Kidney (tissue), 22 donors: ENCODE measurements at places on chromosomes 6 and 20. TPM values are rescaled to one million over a fixed set of nuclear protein-coding genes. Genes with fewer than 3 reads are reported as not detected.

GRCh38 chr6:9627916-9628315, 787.0 kb downstream of the TFAP2A start:
- no peaks in the 10 kb centered on the region for H3K36me3 ChIP-seq
- H3K27ac ChIP-seq, result no peak overlapping the region
- DNase-seq, result peak; percentile 39
- no peaks in the 10 kb centered on the region for H3K27me3 ChIP-seq
- H3K4me3 ChIP-seq, result no peak overlapping the region

DNA sequence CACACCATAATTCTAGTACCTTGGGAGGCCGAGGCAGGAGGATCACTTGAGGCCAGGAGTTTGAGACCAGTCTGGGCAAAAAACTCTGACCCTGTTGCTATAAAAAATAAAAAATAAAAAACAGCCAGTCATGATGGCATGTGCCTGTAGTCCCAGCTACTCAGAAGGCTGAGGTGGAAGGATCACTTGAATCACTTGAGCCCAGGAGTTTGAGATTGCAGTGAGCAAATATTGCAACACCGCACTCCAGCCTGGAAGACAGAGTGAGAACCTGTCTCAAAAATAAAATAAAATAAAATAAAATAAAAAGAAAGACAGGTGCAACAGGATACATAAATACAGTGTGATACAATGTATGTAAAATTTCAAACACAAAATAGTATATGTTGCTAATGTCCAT, 154.5 kb downstream of the OTOR start:
- H3K4me3 ChIP-seq, result no peak overlapping the region
- no peak overlapping the region for H3K27ac ChIP-seq
- no peaks in the 10 kb centered on the region for H3K36me3 ChIP-seq
- H3K27me3 ChIP-seq, result no peaks in the 10 kb centered on the region
- no peaks in the 10 kb centered on the region for H3K4me1 ChIP-seq

DNA sequence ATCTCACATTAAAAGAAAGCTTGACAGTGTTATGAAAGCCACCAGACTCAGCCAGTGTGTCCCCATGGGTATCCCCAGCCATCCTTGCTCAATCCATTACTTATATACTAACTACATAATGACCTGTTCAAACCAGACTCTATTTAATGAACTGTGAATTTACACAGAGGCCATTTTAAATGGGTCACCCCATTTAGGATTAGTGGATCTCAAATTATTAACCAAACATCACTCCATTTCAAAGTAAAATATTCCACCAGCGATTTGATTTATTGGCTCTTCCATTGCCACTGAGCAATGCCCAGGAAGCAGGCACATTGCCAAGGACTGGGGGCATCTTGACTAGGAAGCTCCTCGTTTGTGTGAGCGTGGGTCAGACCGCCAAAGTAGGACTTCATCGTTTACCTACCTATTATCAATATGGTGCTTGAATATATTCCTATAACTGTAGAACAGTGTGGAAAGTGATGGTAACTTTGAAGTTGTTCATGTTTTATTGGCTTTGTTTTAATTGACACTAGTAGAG, 15.5 kb upstream of the NPEPL1 start:
- no peak overlapping the region for H3K27ac ChIP-seq
- H3K4me3 ChIP-seq, result no peak overlapping the region
- H3K27me3 ChIP-seq, result no peaks in the 10 kb centered on the region
- peaks cover 37% of the 10 kb centered on the region for H3K36me3 ChIP-seq

DNA sequence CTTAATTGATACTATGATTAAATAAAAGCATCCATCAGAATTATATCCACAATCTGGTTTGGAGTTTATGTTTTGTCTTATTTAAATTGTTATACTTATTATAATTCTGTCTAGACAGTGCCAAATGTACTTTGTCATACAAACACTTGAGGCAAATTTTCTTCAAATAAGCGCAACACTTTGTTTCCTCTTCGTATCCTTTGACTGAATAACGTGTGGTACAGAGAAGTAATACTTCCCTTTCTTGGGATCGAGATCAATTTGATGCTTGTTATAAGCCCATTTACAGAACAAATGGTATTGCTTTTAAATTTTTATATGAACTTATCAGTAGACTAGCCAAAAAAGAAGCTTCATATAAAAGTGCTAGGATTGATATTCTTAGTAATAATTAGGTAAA, 111.0 kb downstream of the ATG5 start:
- no peak overlapping the region for H3K27ac ChIP-seq
- H3K27me3 ChIP-seq, result no peaks in the 10 kb centered on the region
- no peaks in the 10 kb centered on the region for H3K36me3 ChIP-seq
- H3K4me3 ChIP-seq, result no peak overlapping the region

DNA sequence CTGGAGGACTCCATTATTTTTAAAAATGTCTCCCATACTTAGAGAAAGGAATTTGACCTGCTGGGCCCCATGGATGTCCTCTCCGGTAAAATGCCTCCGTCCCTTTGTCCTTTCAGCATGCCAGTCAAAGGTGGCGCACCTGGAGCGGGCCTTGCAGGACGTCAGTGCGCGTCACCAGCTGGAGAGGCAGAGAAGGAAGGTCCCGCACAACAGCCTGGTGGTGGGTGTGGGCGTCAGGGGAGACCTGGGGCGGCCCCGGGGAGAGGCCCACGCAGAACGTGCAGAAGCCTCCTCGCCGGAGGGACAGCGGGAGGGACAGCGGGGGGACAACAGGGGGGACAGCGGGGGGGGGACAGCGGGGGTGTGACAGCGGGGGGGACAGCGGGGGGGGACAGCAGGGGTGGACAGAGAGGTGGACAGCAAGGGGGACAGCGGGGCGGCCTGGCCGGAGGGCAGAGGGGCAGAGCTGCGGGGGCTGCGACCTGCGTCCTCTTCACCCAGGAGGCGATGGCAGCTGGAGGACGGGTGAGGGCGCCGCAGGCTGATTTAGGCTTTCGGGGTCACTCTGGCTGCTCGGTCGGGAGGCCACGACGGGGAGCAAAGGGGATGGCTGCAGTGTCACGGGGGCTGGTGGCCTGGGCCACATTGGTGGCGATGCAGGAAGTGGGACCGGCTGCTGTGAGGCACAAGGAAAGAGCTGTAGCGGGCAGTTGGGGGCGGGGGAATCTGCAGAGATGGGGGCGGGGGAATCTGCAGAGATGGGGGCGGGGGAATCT, 859 bp upstream of the KIF25 start:
- no peaks in the 10 kb centered on the region for H3K36me3 ChIP-seq
- H3K27me3 ChIP-seq, result no peaks in the 10 kb centered on the region
- no peak for DNase-seq
- H3K4me3 ChIP-seq, result no peak overlapping the region
- no peaks in the 10 kb centered on the region for H3K4me1 ChIP-seq
- no peak overlapping the region for H3K27ac ChIP-seq

- H3K4me3 ChIP-seq, result no peak overlapping the region
- no peak overlapping the region for H3K27ac ChIP-seq
- no peaks in the 10 kb centered on the region for H3K36me3 ChIP-seq
- H3K27me3 ChIP-seq, result no peaks in the 10 kb centered on the region
Observed at GRCh38 chr6:165178056-165178455, 131.3 kb downstream of the C6orf118 start.

DNA sequence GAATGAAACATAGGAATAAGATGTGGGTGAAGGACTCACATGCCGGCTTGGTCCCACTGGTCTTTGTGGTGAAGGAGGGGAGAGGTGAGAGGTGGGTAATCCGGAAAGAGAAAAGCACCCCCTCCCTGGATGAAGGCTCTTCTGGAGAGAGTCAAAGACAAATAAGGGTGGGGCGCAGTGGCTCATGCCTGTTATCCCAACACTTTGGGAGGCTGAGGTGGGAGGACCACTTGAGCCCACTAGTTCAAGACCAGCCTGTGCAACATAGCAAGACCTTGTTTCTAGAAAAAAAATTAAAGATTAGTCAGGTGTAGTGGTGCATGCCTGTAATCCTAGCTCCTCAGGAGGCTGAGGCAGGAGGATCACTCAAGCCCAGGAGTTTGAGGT, 3.1 kb downstream of the LTB start:
- H3K4me1 ChIP-seq, result no peaks in the 10 kb centered on the region
- no peak for DNase-seq
- H3K36me3 ChIP-seq, result no peaks in the 10 kb centered on the region
- no peak overlapping the region for H3K4me3 ChIP-seq
- H3K27me3 ChIP-seq, result no peaks in the 10 kb centered on the region
- H3K27ac ChIP-seq, result no peak overlapping the region

Gene SGK2
- polyA plus RNA-seq, result 95.1 TPM

Gene RCAN2
- 37.4 TPM for polyA plus RNA-seq

Gene MAN1A1
- polyA plus RNA-seq, result 30.4 TPM

Gene GGTLC1
- not detected for polyA plus RNA-seq
